ENCODE measurements at places on chromosomes 11 and 22.

DNA sequence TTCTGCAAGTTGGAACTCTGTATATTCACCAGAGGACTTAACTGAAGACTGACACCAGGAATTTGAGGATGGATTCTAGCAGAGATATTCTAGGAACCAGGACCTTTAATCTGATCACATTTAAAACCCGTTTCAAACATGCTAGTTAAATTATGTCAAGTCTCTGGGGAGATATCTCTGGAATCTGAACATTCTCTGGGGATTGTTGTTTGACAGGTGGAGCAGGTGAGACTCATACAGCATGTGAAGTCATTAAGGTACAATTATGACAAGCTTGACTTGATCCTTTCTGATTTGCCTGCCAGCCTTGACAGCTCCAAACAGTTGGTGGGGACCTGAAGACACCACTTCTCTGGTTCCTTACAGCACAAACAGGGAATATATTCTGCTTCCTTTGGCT is 100.3 kb downstream of the FAT3 start:
- no peak for DNase-seq

- no peak for DNase-seq
These were observed 94.4 kb downstream of the SCN3B start for GRCh38 chr11:123560006-123560405.

- no peak for DNase-seq
These were observed 1066.9 kb downstream of the BRD1 start for GRCh38 chr22:48760481-48761390.

GRCh38 chr11:13338019-13338426 is 60.4 kb downstream of the BMAL1 start:
- no peak for DNase-seq

DNA sequence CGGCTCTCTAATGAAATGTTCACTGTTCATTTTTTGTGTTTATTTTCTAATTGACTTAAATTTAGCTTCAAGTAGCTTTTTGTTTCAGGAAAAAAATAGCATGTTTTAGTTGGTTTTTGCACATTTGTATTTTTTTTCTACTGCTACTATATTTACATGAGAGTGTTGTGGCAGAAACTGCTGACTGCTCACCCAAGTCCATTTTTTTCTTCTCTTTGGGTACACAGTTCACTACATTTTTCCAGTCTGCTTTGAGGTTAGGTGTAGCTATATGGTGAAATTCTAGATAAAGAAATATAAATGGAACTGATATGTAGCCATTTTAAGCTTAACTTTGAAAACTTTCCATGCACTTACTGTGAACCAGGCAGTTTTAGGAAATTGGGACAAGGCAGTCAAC is 216.7 kb upstream of the C11orf87 start:
- no peak for DNase-seq

DNA sequence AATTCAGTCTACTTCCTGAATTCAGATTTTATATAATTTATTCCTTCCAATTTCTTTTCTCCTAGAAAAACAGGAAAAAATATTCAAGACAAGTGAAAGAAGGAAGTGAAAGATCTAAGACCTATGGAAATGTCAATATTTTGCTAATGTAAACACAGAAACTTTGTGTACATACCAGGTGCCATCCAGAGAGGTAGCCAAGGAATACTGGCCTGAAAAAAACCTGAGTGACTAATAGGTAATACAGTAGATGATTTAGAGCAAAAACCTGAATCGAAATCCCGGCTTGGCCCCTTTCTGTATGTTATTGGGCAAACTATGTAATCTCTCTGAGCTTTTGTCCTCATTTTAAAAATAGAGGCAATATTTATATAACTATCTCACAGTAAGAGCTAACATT is 59.2 kb upstream of the FSHB start:
- DNase-seq = no peak

DNA sequence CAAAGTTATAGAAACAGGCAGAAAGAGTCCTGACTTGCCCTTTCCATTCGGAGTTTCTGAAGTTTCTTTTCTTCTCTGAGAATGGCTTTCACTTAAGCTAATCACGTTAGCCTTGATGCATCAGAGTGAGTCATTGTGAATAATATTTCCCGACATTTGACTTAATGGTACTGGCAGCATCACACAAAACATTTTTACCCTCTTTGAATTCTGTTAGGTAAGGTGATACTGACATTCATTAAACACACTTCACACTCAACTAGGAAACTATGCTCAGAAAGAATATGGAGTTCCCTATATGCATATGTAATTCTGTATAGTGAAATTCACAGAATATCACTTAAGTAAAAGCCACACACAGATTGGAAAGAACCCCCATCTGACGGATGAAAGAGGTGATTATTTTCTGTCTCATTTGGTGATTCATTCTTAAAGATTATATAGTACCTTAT is 120.8 kb upstream of the ARHGAP20 start:
- DNase-seq = no peak

- no peak for DNase-seq
These were observed 96.3 kb downstream of the PLEKHA7 start for GRCh38 chr11:16917941-16918340.

DNA sequence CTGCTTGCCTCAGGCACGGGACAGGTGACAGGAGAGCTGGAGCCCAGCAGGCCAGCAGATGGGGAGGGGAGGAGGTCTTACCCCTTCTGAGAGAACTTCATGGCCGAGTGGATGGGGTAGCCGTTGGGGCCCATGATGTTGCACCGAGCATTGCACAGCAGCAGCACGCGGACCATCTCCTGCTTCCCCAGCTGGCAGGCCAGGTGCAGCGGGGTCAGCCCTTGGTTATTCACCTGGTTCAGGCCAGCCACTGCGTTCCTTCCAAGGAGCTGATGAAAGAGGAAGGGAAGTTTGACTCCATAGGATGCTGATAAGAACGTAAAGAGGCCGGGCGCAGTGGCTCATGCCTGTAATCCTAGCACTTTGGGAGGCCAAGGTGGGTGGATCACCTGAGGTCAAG is 29.4 kb upstream of the BAIAP2L2 start:
- no peak for DNase-seq

DNA sequence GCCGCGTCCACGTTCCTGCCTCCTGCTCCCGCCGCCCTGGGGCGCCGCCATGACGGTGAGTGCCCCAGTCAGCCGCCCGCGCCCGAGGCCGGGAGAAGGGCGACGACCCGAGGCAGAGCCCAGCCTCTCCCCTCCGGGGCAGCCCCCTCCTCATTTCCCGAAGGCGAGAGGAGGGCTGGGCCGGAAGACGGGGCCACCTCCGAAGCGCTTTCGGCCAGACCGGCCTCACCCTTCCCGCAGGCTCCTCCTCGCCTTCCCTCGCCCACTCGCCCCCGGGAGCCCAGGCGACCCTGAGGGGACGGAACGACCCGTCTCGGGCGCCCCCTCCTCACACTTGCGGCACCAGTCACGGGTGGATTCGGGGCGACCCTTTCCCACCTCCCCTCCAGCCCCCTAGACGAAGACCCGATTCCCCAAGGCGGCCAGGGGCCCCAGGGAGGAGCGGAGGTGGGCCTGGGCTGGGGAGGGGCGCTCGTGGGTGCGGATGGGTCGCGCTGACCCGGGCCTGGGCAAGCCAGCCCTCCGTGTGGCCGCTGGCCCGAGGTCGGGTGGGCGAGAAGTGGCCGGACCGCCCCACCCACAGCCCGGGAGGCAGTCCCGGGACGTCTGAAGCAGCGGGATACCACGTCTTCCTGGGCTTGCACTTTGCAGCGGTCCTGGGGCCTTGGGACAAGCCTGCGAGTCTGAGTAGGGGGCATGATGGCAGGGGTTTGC is 49.7 kb downstream of the TRIOBP start:
- no peak for DNase-seq

GRCh38 chr11:110077831-110078325 is 15.3 kb upstream of the ZC3H12C start:
- no peak for DNase-seq

DNA sequence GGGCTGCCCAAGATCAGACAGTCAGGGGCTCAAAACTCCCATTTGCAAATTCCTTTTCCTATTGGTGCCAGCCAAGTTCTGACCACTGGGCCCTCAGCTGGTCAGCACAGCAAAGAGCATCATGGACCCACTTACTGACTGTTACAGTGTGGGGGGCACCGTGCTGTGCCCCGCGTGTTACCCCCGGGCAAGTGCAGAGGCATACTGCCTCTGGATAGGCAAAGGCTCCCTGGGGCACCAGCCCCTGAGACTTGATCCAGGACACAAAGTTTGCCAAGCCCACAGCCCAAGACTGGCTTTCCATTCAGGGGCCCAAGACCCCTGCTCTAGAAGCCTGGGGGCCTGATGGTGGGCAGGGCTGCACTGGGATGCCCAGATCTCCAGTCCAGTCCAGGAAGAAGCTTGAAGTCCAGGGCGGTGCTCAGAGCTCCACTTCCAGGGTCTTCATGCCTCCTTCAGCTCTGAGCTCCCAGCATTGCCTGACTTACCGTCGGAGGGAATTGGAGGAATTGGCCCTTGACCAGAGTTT is 6.6 kb downstream of the LRRC32 start:
- no peak for DNase-seq

DNA sequence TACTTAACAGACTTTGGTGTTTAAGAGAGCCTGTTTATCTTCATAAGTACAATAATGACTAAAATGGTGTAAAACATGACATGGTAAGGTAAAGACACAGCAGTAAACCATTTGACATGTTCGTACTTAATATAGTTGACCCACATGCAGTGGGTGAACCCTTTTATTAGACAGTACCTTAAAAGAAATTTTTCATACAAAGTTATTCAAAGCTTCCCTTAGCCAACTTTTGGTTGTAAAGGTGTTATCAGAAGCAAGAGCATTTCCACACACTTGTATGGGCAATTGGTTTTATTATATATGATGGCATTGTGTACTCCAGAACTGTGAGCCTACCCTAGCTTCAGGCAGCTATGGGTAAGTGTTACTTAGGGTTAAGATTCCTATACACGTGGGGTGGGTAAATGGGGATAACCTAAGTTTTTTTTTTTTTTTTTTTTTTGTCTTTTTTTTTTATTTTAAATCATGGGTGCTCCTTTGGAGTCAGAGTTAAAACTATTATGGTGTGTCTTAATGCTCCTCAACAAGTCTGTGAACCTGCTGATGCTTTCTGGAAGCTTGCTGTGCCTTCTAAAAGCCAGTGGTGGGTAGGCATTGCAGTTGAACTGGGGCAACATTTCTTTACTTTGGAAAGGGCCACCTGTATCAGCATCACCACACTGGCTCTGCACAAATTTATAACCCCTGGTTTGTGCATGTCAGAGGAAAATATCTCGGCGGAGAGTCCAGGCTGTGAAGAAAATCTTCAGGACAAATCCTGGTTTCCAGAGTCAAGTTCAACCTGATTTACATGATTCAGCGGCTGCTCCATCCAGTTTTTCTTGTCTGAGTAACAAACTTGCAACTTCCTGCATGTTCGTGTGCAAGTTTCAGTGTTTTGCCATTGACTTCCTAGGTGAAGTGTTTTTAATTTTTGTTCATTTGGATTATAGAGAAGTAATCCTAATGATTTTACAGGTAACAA is 3.3 kb downstream of the PCF11 start:
- DNase-seq = peak; percentile 34

DNA sequence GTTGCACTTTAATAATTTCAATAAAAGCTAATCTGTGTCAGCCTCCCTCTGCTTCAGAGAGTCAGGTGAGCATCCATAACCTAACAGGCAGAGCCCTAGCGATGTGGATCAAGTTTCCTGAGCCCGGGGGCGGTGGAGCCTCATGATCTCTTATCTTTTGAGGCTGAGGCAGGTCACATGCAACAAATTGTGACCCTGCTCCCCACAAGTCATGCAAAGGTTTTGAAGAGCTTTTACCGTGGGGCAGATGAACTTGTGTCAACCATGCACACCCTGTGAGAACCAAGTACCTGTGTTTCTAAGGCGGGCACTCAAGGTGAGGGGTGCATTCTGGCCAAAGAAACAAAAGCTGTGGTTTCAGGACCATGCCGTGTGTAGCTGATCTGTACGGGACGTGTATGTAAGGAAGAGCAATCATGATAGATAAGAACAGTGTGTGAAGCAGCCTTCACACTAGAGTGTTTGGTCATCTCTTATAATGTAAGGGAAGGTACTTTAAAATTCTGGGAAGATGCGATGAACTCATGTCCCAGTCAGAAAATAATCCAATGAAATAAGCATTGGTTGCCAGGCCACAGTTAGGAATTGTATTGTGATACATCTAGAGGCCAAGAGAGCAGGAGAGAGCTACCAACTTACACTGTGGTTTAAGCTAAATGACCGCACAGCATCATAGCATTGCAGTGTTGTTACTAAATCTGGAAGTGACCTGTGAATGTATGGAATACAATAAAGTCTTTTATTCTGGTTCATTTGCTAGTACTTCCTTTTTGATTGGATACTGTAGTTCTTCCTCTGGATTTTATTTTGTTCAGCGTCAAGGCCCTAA is 49.8 kb downstream of the DKK3 start:
- DNase-seq = no peak

GRCh38 chr11:86760577-86760976 is 39.8 kb upstream of the PRSS23 start:
- DNase-seq = no peak

- DNase-seq = no peak
These were observed 85.0 kb downstream of the LARGE1 start for GRCh38 chr22:33835265-33835664.

GRCh38 chr11:37973941-37974340 is 1375.9 kb upstream of the RAG2 start:
- DNase-seq = no peak

All from CD4-positive, alpha-beta T cell treated with Interleukin-21 for 1 hour (primary cell).